ENCODE measurements at places on chromosomes 5 and 9.
A peak's percentile ranks its signal among the peaks of the same experiment; 100 is the strongest.

GRCh38 chr5:150329038-150329437 lies 26.3 kb upstream of the ARSI start:
- no peak for DNase-seq

DNA sequence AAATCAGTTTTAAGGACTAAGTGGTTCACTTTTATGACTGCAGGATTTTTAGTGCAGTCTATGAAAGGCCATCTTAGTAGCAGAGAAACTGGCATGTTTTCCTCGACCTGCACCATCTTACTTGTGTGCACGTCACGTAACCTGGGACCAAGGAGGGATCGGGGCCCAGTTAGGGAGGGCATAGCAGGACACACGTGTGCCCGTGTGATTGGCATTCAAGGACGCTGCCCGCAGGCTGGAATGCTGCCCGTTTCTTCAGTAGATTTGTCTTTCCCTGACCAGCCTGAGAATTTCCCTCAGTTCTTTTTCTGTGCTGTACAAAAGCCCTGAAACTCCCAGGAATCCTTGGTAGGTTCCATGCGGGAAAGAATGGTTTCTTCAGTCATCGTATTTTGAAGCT lies 196.3 kb downstream of the TRIO start:
- no peak for DNase-seq

DNA sequence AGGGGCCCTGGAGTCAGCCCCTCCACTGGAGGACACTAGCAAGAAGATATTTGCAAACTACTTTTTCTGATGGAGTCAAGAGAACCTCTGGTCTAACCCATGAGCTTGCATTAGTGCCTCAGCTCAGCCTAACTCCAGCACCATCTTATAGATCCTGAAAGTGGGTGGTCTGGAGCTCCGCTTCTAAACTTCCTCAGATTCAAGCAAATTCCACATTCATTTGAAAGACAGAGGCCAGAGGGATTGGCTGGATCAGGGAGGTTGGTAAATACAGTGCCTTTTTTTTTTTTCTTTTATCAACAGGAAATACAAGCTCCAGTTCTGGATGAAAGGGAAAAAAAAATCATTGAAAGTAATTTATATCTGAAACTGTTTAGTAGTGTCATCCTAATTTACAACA lies 99.9 kb downstream of the ENC1 start:
- DNase-seq: no peak

GRCh38 chr9:95360866-95361265 lies 43.4 kb upstream of the FANCC start:
- DNase-seq: no peak

GRCh38 chr5:150731669-150732242 lies 27.1 kb downstream of the DCTN4 start:
- DNase-seq: no peak

DNA sequence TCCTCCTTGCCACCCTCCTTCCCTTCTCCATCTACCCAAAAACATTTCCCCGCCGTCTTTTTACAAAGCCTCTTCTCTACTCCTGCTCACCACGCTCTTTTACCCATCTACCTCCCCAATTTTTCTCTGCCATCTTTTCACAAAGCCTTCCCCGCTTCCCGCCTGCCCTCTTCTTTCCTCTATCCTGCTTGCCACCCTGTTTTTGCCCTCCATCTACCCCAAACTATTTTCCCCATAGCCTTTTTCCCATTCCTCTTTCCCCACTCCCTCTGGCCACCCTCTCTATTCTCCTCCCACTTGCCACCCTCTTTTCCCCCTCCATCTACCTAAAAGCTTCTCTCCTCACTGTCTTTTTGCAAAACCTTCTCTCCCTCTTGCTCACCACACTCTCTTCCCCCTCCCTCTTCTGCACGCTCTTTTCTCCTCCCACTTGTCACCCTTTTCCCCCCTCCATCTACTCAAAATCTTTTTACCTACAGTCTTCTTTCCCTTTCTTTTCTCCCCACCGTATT lies 19.4 kb upstream of the TRIM52 start:
- no peak for DNase-seq

DNA sequence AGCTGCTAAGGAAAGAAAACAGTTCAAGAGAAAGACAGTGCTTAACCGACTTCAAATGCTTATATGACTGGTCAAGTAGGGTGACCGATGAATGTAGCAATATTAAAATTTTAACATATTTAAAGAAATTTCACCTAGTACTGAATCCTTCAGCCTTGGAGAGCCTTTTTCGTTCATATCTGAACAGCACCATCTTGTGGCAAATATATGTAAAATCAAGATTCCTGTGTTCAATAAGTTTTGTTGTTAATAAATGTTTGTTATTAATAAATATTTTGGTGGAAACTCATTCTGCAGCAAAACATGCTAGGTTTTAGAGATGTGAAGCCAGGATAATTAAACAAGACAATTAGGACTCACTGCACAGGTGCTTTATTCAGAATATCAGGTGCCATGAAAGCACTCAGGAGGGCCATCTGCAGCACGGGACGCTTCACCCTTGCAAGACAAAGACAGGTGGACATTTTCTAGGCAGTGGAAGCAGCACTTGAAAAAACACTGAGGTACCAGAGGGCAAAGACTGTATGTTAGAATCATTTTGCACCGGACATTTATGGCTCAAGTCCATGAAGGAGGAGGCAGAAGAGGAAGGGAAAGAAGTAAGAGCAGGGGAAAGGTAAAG lies 15.6 kb downstream of the TICAM2 start:
- DNase-seq: peak; percentile 21

- no peak for DNase-seq
Observed at GRCh38 chr9:29001006-29001405, 1427.7 kb upstream of the C9orf72 start.

GRCh38 chr5:168601972-168602371 lies 22.8 kb upstream of the PANK3 start:
- no peak for DNase-seq

DNA sequence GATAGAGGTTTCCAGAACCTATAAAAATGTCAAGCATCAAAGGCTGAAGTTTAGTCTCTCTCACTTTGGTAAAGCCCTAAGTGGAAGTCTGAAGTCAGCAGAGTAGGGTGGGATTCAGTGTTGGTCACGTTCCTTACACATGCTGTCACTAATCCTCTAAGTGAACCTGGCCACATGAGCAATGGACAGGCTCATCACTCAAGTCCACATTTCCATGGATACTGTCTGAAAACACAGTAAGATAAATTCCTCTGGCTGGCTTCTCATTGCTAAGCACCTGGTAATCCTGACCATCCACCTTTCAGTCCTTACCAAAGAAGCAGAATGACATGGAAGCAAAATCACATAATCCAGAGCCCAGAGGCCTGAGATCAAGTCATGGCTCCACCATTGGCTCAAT lies 43.8 kb downstream of the GNA14 start:
- no peak for DNase-seq

DNA sequence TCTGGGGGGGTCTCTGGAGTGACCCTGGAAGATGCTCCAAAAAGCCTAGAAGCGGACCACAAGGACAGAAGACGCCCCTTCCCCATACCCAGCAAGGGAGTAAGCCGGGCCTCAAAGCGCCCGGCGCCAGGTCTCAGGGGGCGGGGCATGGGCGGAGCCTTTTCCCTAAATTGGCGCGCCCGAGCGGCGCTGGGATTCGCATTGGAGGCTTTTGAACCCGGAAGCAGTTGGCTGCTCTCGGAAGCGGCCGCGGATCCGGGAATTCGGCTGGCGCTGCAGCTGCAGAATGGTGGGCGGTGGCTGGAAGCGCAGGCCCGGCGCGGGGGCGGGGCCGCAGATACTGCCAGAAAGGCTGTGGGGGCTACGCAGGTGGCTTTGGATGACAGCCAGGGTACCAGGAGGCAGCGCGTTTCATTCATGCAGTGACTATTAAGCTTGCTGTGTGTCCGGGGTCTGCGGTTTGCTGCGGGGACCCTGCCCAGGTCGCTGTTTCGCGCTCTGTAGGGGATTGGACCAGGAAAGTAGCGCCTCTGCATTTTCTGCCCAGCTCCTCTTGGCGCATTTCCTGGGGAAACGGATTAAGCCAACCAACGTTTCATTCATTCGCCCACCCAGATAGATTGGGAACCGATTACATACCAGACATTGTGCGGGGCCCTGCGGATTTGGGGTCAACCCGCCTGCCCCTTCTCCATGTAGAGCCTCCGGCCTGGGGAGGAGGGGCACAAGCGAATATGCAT lies 83.0 kb upstream of the FREM1 start:
- DNase-seq: peak; percentile 78

GRCh38 chr9:126750941-126751725 lies 53.7 kb upstream of the ZBTB43 start:
- no peak for DNase-seq

DNA sequence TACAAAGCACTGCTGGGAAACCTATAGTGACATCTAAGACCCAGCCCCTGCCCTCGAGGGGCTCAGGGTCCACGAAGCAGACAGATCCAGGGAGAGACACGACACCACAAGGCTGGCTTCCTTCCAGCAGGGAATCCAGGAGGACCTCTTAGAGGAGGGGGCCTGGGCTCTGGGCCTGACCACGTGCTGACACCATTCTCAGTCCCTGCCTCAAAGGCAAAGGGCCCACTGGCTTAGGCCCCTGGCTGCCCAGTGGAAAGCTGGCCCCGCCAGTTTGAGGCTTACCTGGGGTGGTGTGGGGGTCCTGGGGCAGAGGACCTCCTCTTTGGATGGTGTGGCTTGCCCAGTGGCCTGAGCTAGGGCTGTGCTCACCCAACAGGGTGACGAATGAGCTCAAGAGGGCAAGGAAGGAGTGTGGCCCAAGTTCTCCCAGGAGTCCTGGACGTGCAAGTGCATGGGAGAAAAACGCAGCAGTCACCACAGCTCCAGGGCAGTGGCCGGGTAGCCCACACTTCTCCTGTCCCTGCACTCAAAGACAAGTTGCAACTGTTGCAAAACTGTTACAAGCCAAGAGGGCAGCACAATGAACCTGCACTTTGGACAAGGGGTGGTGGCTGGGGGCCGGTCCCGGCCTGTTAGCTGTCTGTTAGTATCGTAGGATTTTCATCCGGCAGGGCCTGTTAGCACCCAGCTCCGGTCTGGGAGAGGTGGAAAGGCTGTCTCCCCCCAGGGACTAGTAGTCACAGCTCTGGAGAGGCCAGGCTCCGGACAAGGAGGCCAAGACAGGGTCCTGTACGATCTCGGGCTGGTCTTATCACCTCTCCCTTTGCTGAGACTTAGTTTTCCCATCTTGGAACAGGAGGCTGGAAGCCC lies 1.5 kb upstream of the SARDH start:
- no peak for DNase-seq

DNA sequence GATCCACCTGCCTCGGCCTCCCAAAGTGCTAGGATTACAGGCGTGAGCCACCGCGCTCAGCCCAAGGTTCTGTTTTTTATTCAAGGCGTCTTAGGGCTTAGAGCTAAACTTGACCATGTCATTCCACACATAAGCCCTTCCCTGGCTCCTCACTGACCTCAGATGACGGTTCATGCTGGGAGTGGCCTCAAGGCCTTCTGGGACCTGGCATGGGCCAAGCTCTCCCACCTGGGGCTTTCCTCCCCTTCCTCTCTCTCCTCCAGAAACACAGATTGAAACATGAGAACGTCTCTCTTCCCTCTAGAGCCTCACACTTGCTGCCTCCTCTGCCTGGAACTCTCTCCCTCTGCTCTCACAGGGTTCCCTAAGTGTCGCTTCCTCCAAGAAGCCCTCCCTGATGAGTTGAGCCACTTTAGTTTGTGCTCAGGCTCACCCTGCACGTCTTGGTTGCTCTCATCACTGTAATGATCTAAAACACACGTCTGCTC lies 155.6 kb upstream of the IER5L start:
- DNase-seq: no peak

DNA sequence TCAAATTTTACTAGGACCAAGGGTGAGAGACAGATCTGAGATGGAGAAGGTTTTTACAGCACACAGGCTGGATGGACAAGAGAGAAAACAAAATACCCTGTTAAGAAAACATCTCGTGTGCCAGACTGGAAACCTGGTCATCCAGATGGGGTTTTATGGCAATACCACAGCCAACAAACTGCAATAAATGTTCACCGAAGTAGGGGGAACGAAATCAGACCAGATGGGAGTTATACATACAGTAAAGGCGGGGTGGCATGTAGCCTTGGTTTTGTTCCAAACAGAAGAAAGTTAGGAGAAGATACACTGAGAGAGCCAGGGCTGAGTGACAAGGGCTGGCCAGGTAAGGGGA lies 63.3 kb downstream of the DCP2 start:
- DNase-seq: no peak

DNA sequence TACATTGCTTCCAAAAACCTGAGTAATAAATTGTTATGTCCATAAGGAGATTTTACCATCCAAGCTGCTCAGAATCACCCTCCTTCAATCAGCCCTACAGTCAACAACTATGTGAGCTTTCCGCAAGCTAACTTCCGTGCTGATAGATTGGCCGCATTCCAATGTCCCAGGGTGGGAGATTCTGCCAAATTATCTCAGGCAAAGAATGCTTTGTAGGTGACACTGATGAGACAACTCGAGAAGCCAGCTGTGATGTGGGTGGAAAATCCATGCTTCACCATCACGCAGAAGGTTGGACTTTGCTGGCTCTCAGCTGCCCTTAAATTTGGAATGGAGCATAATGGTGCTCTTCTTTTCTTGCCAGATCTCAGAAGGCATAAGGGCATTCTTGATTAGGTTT lies 44.9 kb upstream of the HCN1 start:
- DNase-seq: no peak

GRCh38 chr9:95479330-95479729 lies 37.4 kb downstream of the PTCH1 start:
- no peak for DNase-seq

GRCh38 chr9:136566901-136567300 lies 21.1 kb upstream of the NOTCH1 start:
- no peak for DNase-seq

Data from stromal cell of bone marrow (primary cell).